Karpas-422 (cell line): ENCODE measurements at places on chromosomes 2 and 18.
A peak's percentile ranks its signal among the peaks of the same experiment; 100 is the strongest.

DNA sequence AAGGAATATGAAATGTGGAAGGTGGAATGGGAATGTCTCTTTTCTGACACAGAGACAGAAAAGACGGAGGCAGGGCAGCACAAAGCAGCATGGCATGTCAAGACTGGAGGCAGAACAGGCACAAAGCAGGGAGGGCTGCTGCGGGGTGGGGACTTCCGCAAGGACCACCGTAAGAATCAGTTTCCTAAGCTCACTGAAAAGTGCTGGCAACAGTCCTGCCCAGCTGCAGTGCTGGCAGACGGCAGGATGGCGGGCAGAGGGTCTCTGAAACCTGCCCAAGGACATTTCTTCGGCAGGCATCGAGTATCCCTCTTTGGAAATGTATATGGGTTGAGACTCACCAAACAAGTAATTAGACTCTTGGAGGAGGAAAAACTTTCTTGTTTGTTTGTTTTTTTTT, 54.9 kb downstream of the FAM178B start:
- H3K27ac ChIP-seq: no peak overlapping the region
- no peaks in the 10 kb centered on the region for H3K4me1 ChIP-seq
- H3K4me3 ChIP-seq: no peak overlapping the region

GRCh38 chr2:173909846-173910245, 55.3 kb downstream of the SP3 start:
- no peaks in the 10 kb centered on the region for H3K27me3 ChIP-seq
- no peak overlapping the region for H3K4me3 ChIP-seq
- H3K27ac ChIP-seq: no peak overlapping the region

DNA sequence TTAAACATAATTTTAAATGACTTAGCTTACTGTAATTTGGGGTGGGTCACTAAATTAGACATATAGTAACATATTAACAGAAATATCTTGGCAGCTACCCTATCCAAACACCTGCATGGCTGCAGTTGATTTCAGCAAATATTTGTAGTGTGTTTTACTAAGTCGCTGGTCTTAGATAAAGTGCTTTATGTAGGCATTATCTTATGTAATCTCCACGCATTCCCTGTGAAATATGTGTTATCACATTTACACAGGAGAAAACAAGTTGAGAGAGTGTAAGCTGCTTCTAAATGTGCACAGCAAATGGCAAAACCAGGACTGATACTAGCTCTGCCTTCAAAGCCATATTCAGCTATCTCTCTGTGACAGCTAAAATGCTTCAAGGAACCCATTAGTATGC, 72.0 kb downstream of the NYAP2 start:
- no peak for DNase-seq
- no peaks in the 10 kb centered on the region for H3K27me3 ChIP-seq
- no peak overlapping the region for H3K4me3 ChIP-seq
- H3K4me1 ChIP-seq: no peaks in the 10 kb centered on the region
- H3K36me3 ChIP-seq: no peaks in the 10 kb centered on the region

- H3K4me1 ChIP-seq: no peaks in the 10 kb centered on the region
- no peak for DNase-seq
- no peaks in the 10 kb centered on the region for H3K36me3 ChIP-seq
- H3K27me3 ChIP-seq: no peaks in the 10 kb centered on the region
- no peak overlapping the region for H3K27ac ChIP-seq
These were observed 290.8 kb downstream of the CCDC85A start for GRCh38 chr2:56474412-56475158.

- H3K27ac ChIP-seq: peak overlapping the region; percentile 71
- H3K36me3 ChIP-seq: peaks cover 17% of the 10 kb centered on the region
- no peaks in the 10 kb centered on the region for H3K27me3 ChIP-seq
- H3K4me3 ChIP-seq: peak overlapping the region; percentile 65
These were observed 1.7 kb upstream of the ZNF532 start for GRCh38 chr18:58862851-58863538.

DNA sequence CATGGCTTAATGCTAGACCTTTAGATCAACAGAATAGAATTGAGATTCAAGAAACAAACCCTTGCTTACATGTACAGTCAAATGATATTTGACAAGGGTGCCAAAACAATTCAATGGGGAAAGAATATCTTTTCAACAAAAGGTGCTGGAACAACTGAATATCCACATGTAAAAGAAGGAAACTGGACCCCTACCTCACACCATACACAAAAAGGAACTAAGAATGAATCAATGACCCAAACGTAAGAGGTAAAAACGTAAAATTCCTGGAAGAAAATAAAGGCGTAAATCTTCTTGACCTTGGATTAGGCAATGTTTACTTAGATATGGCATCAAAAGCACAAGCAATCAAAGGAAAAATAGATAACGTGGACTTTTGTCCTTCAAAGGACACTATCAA, 43.1 kb downstream of the BAZ2B start:
- no peak overlapping the region for H3K27ac ChIP-seq
- no peaks in the 10 kb centered on the region for H3K4me1 ChIP-seq
- H3K36me3 ChIP-seq: no peaks in the 10 kb centered on the region
- DNase-seq: no peak

DNA sequence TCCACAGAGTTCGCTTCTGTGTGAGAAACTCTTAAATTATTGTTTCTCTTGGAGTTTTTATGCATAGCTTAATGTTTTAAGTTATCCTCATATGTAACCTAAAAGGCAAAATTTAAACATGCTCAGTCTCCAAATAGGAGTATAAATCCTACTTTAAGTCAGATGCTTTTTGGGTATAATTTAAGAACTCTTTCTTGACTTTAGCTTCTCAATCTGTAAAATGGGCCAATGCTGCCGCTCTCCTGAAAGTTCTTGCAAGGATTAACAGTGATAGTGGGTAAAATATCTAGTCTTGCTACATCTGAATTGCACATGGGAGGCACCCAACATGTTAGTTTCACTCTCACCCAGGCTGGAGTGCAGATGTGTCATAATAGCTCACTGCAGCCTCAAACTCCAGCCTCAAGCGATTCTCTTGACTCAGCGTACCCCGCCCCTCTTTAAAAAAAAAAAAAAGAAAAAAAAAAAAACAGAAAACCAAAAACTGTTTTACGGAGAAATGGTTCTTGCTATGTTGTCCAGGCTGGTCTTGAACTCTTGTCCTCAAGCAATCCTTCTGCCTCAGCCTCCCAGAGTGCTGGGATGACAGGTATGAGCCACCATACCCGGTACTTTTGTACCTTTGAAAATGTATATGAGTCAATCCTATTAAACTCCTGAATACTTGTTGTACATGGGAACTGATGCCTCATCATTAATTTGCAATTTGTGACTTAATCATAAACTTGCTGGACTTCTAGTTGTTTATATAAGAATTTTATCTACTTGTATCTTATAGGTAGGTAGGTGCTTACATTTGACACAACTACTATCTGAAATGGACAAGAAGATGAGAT, 1.8 kb downstream of the FBXO48 start:
- no peaks in the 10 kb centered on the region for H3K36me3 ChIP-seq
- no peak overlapping the region for H3K27ac ChIP-seq
- no peak for DNase-seq
- no peaks in the 10 kb centered on the region; the same call in 1 of the 2 replicates for H3K27me3 ChIP-seq
- peaks cover 36% of the 10 kb centered on the region for H3K4me1 ChIP-seq

GRCh38 chr18:10437837-10438236, 16.6 kb upstream of the APCDD1 start:
- DNase-seq: no peak
- H3K4me3 ChIP-seq: no peak overlapping the region
- peaks cover 26% of the 10 kb centered on the region for H3K4me1 ChIP-seq
- H3K27ac ChIP-seq: no peak overlapping the region
- no peaks in the 10 kb centered on the region for H3K27me3 ChIP-seq
- H3K36me3 ChIP-seq: no peaks in the 10 kb centered on the region

- H3K4me3 ChIP-seq: no peak overlapping the region
- H3K4me1 ChIP-seq: peaks cover 46% of the 10 kb centered on the region
- H3K27ac ChIP-seq: no peak overlapping the region
- no peak for DNase-seq
- H3K36me3 ChIP-seq: no peaks in the 10 kb centered on the region
These were observed 57.4 kb upstream of the LAPTM4A start for GRCh38 chr2:20108655-20109396.

- H3K4me3 ChIP-seq: no peak overlapping the region
- no peak overlapping the region for H3K27ac ChIP-seq
- DNase-seq: no peak
- no peaks in the 10 kb centered on the region for H3K4me1 ChIP-seq
These were observed 206.4 kb downstream of the NOL4 start for GRCh38 chr18:34018336-34018735.
